Spinal cord (tissue), 10 donors: ENCODE measurements at places on chromosomes 2 and 18.

DNA sequence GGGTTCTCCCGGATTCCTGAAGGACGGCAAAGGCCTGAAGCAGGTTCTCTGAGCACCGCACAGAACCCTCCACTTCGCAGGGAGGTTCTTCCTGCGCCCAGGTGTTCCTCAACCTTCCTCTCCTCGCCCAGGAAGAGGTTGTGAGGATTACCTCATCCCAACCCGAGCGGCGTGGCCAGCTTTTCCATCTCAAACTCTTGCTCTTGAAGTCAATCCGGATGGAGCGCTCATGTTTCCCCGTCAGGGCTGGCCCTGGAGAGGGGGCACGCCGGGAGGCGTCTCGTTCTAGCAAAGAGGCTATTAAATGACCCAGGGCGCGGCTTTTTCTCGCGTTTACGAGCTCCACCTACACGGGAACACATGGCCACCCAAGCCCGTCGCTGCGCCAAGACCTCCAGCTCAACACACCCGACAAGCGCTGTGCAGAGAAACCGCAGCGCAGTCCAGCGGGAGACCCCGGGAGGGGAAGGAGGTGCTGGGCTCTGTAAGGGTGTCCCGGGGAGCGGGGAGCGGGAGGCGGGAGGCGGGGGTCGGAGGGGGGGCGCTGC lies 540 bp upstream of the RAB10 start:
- DNase-seq = peak; percentile 75

DNA sequence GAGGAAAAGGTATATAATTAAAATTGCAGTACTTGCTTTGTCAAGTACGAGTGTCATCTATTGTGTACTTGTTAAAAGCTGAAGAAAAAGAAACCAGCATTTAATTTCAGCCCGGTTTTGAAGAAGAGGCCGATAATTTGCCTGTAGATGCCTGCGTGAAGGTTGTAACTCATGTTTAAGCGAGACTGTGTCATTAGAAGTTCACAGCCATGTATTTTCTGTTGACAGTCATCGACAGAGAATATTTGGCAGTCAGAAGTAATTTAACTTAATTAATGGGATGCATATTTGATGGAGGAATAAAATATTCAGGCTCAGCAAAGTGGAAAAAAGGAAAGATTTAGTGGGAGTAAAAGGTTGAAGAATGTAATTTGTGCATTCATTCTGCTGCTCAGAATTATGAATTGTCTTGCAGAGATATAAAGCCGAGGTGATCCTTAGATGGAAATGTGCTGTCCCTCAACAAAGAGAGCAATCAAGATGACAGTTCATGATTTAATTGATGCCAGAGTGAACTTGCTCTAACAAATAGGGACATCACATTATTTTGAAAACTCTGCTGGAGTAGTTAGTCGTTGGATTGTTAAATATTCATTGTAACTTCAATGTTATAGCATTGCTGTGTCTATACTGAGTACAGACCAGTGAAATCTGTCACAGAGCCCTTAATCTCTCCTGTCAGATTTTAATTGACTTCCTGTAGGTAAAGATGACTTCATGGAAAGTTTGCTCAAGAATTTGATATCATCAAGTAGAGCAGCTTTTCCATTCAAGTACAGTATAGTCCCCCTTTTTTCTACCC lies 53.9 kb downstream of the ZNF407 start:
- DNase-seq = no peak

GRCh38 chr18:39184176-39184575 lies 1618.6 kb upstream of the CELF4 start:
- peak; percentile 46 for DNase-seq

DNA sequence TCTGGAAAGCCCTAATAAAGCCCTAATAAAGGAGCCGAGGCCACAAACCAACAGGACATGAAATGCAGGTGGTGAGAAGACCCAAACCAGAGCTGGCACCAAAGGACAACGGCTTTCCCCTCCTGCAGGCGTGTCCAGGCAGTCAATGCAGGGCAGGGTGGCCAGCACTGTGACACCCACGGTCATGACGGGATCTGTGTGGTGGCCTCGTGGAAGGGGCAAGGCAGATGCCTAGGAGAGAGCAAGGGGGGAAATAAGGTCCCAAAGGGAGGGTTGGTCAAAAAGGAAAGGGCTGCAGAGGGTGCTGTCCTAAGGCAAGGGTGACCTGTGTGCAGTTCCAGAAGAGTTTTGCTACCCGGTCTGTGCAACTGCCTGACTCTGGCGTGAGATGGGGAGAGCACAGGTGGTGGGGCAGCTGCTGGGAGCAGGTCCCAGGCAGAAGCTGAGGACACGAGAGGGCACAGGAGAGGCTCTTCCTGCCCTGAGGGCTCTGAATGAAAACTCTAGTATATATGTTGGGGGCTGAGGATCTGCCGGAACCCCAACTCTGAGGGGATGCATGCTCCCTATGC lies 156.7 kb downstream of the TPO start:
- DNase-seq = no peak

DNA sequence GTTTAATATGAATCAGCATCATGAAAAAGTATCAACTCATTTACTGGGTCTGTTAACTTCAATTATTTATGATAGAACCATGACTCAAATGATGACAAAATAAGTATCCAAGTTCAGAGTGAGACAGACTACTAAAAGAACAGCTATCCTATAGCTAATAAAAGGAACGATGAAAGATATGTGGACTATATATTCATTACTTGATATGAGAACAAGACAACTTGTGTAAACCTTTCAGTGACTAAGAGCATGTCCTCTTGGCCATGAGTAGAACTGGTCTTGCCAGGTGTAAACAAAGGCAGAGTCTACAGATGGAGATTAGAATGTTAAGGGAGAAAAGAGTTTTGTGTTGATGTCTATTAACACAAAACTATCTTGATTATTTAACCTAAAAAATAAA lies 360.4 kb upstream of the ZC3H15 start:
- no peak for DNase-seq

DNA sequence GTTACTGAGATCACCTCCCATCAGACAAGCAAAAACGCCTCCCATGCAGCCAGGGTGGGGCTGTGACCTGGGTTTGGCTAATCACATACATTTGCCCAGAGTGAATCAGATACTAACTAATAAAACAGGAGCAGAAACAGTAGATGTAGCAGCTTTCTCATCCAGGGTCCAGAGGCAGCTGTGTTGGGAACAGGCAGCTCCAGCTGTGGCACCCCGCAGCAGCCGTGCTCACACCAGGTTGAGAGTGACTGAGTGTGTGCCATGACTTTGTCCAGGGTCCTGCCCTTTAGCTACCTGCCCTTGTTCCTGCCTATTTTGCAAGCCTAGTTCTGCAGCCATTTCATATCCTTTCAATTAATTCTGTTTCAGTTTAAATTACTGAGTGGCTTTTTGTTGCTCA lies 20.5 kb downstream of the DDX18 start:
- DNase-seq = no peak

DNA sequence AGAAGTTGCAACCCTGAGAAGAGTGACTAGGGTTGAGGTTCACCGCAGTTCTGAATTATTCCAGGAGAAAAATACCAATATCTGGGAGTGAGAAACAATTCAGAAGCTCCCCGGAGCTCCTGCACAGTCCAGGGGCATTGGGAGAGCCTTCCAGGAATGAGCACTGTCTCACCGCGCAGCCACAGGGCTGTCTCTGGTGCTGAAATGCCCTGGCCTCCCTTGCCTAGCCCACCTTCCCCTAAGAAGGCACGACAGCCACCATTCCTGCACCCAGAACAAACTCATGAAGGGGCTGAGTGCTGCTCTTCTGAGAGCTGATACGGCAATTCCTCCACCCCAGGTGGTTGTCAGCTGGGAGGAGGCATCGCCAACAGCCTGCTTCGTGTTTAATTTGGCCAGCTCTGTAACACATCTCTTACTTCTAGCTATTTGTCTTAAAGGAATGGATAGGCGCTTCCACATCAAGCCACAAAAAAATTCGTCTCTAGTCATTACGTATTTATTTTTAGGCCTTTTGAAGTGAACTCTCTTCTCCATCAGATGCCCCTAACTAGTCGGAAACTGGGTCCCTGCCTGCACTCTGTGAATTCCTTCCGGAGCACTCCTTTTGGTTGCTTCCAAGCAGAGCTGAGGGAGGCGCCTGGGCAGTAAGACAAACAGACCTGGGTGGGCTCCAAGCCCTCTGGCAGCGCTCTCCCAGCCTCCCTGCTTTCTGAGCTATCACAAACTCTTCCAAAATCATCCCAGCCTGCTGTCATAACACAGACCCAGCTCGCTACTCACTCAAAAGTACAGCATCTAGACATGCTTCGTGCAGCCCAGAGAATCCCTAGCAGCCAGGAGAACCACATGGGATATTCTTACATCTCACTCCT lies 120.5 kb upstream of the CCDC68 start:
- peak; percentile 95 for DNase-seq
